GM13977 (cell line): ENCODE measurements at places on chromosomes 11 and 22.
A peak's percentile ranks its signal among the peaks of the same experiment; 100 is the strongest.

- peak; percentile 81 for DNase-seq
These were observed 10.2 kb upstream of the PDE2A start for GRCh38 chr11:72684236-72684912.

DNA sequence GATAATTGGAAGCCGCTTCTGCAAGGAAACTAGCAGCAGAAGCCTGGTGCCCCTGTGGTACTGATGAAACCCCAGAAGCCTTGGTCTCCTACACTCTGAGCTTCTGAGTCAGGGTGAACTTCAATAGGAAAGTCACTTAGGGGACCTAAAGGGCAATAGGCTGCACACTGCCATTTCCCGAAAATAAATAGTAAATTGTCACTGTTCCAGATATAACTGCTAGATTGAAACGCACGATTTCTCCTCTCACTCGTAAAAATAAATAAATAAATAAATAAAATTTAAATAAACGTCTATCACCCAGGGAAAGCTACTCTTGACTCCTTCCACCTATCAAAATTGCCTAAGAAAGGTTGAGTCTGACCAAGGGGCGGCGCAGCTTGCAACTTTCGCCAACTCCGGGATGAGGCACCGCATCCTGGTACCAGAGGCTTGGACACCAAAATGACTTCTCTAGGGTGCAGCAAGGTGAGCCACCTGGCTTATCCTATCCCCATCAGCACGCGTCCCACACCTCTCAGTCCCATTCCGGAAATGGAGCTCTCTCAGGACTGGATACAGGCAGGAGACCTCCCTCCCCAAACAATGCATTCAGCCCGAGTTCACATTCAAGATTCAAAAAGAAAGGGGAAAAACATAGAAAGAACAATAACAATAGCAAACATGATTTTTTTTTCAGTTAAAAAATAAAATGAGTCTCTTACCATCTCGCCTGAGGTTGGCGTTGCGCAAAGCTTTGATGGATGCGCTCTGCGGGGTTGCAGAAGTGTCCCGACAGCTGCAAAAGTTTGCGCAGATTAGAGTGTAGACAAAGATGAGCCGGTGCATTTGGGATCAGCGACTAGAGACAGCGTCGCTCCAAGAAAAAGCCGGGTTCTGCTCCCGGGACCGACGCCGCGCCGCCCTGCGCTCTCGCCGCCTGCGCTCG, 583 bp downstream of the PDGFD start:
- peak; percentile 14 for DNase-seq

GRCh38 chr11:128857341-128857740, 9.8 kb downstream of the KCNJ1 start:
- DNase-seq: no peak

DNA sequence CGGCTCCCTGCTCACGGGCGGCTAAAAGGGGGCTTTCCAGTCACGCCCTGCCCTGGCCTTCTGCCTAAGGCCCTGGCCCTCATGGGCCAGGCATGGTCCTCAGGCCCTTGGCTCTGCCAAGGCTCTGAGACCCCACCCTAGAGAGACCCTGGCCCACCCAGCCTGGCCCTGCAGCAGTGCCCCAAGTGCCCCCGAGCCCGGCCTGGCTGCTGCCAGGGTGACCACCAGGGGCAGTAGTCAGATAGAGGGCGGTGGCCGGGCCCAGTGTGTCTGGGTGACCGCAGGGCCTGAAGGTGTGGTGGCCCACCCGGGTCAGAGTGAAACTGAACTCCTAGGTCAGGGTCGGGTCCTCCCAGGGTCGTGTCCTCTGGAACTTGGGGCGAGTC, 29.4 kb upstream of the CCDC188 start:
- DNase-seq: no peak

GRCh38 chr11:129208863-129209262, 16.7 kb upstream of the ARHGAP32 start:
- no peak for DNase-seq

- peak; percentile 71 for DNase-seq
These were observed 743 bp downstream of the USP47 start for GRCh38 chr11:11842421-11843008.

DNA sequence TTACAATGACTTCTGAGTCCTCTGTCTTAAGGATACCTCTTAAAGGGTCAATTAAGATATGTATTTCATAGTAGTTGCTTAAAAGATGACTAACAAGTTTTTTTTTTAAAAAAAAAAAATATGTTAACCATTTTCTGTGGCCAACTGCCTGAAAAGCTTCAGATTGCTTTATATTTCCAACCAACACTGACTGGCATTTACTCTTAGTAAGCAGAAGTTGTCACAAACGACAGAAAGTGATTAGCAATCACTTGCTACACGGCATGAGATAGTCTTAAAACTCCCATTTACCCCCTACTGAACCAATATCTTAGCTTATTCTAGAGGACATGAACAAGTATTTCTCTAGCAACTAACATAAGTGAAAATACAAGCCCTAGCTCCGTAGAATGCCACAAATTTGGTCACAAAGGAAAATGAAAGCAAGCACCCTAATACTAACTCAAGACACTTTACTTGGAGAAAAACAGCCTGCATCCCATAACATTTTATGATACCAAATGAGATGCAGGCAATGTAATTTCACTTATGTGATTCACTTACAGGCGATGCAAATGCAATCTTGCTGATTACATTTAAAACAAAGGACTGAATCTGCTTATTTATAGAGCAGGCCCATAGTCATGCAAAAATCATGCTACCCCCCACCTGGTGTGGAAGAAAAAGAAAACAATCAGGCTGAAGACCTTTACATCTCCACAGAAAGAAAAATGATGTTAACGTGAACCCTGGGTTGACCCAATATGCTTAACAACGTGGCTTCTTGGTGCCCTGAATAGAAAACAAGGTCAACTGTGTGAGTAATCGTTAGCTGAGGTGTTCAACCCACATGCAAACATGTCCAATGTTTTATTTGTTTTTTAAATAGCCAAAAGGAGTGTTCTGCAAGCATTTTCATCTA, 25.7 kb downstream of the MPPED2 start:
- DNase-seq: no peak

- no peak for DNase-seq
These were observed 782.5 kb downstream of the ETS1 start for GRCh38 chr11:127804747-127805400.

DNA sequence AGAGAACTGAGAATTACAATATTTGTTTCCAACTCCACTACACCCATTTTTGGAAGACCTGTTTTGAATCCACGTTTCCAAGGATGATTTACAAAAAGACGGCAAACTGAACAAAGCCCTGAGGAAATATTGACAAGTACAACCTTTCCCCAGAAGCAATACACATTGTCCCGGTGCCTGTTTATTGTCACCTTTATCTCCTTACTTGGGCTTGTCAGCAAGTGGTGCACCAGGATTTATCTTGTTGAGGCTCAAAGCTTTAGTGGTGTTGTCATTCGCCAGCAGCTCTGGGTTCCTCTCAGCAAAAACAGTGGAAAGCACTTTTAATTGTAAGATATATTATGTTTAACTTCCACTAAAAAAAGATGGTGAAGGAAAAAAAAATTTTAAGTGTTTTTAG, 1191.9 kb upstream of the TENM4 start:
- DNase-seq: no peak

DNA sequence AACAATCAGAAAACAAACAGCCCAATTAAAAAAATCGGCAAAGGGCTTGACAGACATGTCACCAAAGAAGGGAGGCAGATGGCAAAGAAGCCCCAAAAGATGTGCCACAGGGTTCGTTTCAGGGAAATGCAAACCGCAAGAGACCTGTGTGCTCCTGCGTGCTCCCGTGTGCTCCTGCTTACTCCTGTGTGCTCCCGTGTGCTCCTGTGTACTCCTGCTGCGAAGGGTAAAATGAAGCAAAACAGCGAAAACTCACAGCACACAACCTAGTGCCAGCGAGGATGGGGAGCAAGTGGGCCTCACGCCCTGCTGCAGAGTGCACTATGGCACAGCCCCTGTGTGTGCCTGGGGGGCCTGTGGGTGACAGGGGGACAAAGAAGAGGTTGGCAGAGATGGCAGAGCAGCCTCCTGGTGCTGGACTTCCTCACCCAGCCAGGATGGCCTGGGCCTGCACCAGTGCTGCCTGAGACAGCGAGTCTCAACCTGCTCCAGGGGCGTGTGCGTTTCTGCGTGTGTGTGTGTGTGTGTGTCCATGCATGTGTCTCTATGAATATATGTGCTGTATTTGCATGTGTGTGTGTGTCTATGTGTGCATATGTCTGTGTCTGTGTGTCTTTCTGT, 14.0 kb downstream of the ASCL2 start:
- DNase-seq: no peak

DNA sequence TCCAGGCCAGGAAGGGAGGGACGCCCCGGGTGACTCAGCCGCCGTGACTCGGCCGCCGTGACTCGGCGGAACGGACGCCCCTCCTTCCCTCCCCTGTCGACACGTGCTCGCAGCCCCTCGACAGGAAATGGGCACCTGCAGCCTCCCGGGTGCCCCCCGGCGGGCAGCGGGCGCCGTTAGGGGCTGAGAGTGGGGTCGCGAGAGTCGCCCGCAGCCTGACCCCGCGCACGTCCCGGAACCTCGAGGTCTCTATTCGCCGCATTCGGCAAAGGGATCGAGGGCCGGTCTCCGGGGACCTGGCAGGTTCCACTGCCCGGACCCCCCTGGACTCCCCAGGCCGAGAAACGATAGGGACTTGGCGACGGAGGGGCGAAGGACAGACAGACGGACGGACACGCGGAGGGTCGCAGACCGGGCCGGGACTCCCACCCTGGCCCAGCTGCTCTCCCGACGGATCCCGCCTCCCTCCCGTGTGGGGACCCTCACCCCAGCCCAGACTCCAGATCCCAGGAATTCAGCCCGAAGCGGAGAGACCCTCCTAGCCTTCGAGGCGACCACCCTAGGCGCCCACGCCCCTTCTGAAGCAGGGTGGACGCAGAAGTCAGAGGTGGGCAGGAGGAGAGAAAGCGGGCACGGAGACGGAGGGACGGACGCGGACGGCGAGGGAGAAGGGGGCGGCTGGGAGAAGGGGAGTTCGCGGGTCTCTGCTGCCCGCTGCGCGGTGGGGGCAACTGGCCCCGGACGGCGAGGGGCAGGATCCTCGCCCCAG, 648 bp downstream of the FOSL1 start:
- peak; percentile 73 for DNase-seq

DNA sequence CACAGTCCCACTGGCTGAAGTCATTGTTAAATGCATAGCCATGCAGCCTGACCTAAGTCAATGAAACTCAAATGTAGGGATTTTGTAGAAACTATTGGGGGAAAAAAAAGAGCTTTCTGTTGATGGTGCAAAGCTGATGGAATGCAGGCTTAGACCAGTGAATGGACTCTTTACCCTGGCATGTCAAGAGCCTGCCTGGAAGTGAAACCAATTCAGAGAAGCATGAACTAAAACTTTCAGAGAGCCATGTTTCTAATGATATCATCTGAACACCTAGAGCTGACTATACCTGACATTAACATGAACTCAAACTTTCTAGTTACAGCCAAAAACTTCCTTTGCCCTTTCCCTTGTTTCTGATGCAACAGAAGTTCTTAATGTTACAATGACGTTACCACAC, 89.0 kb downstream of the APIP start:
- no peak for DNase-seq

GRCh38 chr22:43835166-43835565, 23.1 kb upstream of the EFCAB6 start:
- no peak for DNase-seq

DNA sequence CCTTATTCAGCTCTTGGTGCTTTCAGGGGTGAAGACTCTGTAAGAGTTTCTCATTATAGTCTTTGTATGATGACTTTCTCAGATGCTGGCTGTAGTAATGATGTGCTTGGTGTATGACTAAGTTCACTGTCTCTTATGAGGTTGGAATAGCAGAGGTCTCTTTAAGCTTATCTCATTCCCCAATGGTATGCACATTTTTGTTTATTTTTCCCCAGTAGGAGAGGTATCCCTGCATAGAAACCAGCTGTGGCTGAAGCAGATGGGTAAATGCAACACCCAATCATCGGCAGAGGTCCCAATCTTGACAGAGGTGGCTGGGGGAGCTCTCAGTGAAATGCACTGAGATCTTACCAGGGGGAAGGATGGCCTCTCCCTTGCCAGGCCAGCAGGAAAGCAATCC, 34.6 kb downstream of the BBOX1 start:
- DNase-seq: no peak

GRCh38 chr11:120130991-120131760, 6.7 kb downstream of the TRIM29 start:
- DNase-seq: no peak

- no peak for DNase-seq
These were observed 55.2 kb downstream of the SLC1A2 start for GRCh38 chr11:35363854-35364780.

DNA sequence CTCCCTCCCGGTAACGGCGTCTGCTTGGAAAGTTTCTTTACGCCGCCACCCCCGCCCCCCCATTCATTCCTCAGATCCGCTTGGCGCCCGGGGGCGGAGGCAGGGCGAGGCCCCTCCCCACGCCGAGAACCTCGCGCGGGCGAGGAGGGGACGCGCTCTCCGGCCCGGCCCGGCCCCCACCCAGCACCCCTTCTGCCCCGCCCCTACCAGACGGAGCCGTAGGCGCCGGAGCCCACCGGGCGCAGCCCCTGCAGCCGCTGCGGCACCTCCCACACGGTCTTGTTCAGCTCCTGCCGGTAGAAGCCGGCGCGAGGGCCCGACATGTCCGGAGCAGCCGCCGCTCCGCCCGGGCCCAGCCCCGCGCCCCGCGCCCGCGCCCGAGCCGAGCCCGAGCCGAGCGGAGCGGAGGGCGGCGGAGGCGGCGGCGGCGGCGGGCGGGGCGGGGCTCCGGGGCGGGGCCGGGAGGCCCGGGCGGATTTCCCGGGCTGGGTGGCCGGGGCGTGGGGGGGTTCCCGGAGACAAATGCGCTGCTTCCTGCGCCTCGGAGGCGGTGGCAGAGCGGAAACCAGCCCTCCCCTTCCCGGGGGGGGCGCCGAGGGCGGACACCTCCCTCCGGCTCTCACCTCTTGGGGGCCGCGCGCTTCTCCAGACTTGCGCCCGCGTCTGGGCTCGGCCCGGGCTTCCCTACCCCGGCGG, at the start of gene MAPK11:
MAPK11 (minus strand) TSS at position 411 of the 696 bp plus-strand sequence; CDS start at position 323, 88 bp downstream.
- peak; percentile 89 for DNase-seq

GRCh38 chr11:3783611-3784010, 13.7 kb downstream of the NUP98 start:
- no peak for DNase-seq

GRCh38 chr11:72260574-72260973, 16.6 kb upstream of the PHOX2A start:
- DNase-seq: no peak

- DNase-seq: no peak
These were observed 79.3 kb downstream of the DSCAML1 start for GRCh38 chr11:117717485-117718314.

GRCh38 chr22:42700355-42700754, 20.3 kb downstream of the A4GALT start:
- no peak for DNase-seq

DNA sequence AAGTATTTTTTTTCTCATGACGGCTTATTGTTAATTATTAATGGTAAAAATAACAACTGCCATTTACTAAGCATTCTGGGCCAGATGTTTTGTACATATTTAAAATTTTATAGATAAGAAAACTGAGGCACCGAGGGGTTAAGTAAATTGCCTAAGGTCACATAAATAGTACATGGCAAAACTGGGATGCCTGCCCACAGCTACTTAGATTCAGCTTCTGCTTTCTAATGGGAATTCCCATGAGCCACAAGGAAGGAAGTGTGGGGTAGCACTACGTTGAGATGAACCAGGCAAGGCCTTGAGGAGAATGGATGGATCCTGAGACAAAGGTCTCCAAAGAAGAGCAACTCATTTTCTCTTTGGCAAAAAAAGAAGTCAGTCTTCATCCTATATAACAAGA, 11.9 kb upstream of the PHF21A start:
- no peak for DNase-seq
